M059J (cell line): ENCODE measurements at places on chromosomes 12 and 14. TPM values are rescaled to one million over a fixed set of nuclear protein-coding genes. Genes with fewer than 3 reads are reported as not detected.
A peak's percentile ranks its signal among the peaks of the same experiment; 100 is the strongest.

GRCh38 chr14:33165926-33166289, 227.2 kb downstream of the NPAS3 start:
- DNase-seq, result no peak

DNA sequence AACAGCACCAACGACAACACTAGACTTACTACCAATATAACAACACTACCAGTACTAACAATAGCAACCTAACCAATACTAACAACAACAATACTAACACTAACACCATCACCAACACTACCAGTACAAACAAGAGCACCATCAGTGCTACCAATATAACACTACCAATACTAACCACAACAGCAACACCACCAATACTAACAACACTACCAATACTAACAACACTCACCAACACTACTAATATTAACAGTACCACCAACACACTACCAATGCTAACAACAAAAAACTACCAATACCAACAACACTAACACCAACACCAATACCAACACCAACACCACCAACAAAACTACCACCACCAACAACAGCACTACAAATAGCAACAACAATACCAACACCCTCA, 25.1 kb downstream of the PTGER2 start:
- no peak for DNase-seq

DNA sequence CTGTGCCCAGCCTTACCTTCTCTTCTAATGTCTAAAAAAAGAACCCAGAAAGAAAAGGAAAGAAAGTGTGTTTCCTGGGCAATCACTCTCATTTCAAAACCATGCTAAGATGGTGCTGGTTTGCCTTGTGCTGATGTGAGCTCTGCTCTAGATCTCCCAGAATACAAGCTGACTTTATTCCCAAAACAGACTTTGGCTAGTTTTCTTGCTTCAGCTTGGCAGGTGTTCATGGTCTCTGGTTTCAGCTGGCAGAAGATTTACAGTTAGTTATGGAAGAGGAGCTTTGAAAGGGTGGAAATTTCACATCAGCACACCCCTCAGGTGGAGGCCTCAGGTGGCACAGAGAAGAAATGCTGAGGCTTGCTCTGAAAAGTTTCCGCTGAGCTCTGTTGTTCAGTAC, 34.4 kb downstream of the PPP1R36 start:
- DNase-seq, result no peak

DNA sequence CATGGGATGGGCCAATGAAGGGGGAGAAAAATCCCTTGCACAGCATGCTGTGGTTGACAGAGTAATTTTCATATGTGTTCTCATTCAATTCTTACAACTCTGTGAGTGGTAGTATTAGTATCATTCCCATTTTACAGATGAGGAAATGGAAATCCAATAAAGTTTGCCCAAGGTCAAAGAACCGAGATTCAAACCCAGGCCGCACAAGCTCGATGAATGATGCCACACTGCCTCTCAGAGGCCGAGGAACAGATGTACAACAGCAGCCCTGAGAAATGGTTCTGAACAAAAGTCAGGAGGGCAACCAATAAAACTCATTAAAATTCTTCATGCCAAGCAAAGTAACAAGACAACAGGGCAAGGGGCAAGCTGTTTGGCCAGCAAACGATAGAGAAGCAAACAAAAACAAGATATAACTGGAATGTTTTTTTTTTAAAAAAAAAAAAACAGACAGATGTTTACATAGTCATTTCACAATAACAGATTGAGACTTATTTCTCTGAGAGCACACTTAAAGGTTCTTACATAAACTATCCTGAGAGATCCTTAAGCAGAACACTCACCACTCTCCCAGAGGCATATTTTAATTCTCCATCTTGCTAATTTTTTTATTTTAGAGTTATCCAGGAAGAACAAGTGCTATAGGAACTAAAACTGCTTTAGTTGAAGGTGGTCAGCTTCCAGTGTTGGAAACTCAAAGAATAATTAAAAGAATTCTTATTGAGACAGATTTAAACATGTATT, 85.8 kb downstream of the EXOC5 start:
- peak; percentile 8 for DNase-seq

The SDSL gene
- total RNA-seq, result 4.2 and 6.7 TPM in 2 replicates

The TMPRSS12 gene
- total RNA-seq, result not detected in 2 replicates
